ENCODE measurements at places on chromosomes 1 and 21.

- no peak for DNase-seq
These were observed 55.0 kb upstream of the EPHA8 start for GRCh38 chr1:22508329-22508728.

DNA sequence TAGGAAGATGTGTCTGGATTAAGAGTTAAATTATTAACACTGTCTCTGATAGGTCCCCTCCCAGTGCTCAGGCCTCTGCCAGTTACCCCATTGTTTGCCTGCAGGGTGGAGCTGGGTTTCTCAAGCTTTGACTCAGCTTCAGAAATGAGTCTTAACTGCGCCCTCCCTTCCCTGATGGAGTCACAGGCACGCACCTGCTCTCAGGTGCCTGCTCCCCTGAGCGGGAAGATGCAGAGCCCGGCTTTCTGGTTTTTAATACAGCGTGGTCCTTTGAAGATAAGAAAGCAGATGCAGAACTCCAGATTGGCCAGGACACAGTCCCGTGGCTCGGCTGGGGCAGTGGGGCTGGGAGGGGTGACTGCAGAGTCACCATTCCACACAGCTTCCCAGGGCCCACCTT lies 3.2 kb upstream of the SPRR4 start:
- DNase-seq, result no peak

DNA sequence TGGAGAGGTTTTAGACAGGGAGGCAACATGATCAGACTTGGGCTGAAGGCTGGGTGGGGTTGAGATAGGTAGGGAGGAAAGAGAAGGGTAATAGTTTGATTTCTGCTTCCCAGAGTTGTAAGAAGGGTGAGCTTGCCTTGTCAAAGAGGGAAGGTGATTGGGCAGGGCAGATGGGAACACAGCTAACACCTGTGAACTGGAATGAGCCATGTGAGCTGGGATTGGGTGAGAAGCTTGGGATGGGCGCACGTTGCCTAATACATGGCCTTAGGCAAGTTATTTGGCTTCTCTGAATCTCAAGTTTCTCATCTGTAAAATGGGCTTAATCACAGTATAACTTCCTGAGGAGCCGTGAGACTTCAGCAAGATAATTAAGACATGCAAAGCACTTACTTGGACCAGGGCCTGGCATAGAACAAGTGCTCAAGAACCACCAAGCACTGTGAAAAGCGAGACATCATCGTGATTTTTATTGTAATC lies 33.8 kb upstream of the ID3 start:
- no peak for DNase-seq

DNA sequence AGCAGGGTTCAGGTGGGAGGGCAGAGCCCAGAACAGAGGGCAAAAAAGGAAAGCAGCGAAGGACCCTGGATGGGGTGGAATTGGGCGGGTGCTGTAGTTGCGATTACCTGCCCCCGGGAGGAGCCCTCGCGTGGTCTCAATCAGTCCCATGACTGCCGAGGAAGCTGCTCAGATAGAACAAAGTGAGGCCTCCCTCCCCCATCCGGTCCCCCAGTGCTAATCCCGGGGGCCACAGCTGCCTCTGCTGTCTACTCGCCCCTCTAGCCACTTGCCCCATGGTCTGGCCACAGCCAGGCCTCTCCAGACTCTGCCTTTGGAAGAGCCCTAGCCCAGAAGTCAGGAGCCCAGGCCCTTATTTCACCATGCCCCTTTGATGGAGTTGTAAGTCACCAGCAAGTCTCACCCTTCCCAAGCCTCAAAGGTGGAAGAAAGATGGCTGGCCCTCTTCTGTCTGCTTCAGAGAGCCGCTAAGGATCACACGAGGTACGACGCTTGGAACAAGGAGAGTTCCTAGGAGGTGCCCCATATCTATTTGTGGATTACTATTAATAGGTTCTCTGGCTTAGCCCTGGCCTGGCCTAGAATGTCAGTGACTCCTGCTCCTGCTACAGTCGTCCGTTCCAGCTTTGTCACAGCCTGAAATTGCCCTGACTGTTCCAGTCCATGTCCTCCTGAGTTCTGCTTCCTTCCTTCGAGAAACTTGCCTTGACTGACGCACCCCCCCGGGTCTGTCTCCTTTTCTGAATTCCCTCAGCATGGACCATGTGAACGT lies 16.4 kb downstream of the ECHDC2 start:
- peak; percentile 44 for DNase-seq

GRCh38 chr1:15148475-15148874 lies 5.1 kb upstream of the TMEM51 start:
- DNase-seq, result no peak

Measured in stimulated activated naive CD8-positive, alpha-beta T cell treated with anti-CD3 and anti-CD28 coated beads, Interleukin-15, Interleukin-2, amounts not matched to agents 100 U/mL and 50 U/mL, for 24 hours (primary cell).